SK-N-DZ (cell line): ENCODE measurements at places on chromosomes 2 and 18.

GRCh38 chr2:70887550-70888246, 48.0 kb upstream of the ATP6V1B1 start:
- DNase-seq, result no peak

DNA sequence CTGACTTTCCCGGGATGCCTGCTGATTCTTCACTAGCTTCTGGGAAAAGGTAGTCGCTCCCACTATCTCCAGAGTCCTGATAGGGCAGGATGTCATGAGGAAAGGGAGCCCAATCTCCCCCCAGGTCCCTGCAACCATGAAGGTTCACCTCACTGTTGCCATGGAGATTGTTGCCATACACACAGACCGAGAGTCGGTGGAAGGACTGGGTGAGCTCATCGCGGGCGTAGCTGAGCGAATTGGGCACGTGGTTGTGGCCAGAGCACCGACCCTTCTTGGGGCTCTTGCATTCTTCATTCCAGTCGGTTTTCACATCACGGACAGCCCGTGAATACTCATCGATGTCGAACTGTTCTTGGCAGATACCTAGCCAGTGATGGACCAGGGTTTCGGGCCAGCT, 97.4 kb downstream of the MEP1B start:
- no peak for DNase-seq

DNA sequence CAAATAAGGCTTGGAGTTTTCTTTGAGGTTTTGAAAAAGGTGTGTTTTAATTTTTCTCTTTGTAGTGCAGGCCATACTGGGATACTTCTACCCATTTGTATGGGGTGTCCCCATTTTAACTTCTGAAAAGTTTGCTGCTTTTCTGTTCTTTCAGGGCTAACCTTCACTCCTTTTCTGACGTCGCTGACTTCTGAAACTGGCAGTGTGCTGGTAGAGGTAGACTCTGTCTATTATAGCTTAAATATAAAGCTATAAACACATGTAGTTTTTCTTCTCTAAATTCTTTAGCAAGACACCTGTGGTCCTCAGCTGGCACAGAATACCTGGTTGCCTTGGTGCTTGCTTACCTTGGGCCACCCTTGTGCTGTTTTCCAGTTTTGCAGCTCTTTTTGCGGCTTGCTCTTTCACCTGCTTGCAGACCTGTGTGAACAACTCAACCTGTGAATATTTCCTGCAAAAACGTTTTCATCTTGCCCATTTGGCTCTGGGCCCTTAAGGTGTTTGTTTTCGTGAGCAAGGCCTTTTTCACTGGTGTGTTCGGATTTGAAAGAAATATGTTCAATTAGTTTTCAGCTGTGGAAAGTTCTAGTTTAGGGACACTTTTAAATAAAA, 42.2 kb downstream of the PHLPP1 start:
- DNase-seq, result no peak

DNA sequence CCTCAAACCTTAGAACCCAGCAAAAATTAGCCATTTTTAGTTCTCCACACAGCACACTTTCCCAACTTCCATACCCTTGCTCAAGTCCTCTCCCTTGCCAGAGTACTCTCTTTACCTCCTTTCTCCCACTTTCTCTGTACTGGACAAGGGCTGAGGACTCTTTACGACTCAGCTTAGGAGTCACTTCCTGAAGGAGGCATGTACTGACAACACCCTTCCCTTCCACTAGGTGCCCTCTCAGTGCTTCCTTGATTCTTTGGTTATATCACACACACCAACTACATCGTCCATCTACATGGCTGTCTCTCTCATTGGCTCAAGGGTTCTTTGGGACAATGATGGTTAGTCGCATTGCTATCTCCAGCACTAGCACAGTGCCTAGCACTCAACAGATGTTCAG, 5.2 kb upstream of the C18orf63 start:
- peak; percentile 32 for DNase-seq

- DNase-seq, result no peak
These were observed 176.9 kb upstream of the PGAP1 start for GRCh38 chr2:197103363-197103762.

GRCh38 chr2:110221938-110222337, 9.6 kb upstream of the MTLN start:
- no peak for DNase-seq

DNA sequence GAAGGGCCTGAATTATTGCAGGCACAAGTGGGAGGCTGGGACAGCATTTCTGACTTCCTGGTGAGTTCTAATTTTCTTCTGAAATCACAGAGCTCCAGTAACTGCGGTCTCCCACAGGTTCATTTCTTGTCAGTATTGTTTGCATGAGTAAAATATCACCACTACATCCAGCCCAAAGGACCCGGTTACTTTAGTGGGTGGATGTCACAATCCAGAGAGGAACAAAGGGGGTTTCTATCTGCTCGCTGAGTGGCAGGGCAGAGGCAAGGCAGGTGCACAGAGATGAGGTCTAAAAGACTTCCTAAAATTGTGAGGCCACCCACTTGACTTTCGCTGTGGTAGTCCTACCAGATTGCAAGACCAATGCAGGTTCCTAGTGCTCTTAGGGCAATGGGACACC, 800.4 kb upstream of the ID2 start:
- DNase-seq, result no peak

DNA sequence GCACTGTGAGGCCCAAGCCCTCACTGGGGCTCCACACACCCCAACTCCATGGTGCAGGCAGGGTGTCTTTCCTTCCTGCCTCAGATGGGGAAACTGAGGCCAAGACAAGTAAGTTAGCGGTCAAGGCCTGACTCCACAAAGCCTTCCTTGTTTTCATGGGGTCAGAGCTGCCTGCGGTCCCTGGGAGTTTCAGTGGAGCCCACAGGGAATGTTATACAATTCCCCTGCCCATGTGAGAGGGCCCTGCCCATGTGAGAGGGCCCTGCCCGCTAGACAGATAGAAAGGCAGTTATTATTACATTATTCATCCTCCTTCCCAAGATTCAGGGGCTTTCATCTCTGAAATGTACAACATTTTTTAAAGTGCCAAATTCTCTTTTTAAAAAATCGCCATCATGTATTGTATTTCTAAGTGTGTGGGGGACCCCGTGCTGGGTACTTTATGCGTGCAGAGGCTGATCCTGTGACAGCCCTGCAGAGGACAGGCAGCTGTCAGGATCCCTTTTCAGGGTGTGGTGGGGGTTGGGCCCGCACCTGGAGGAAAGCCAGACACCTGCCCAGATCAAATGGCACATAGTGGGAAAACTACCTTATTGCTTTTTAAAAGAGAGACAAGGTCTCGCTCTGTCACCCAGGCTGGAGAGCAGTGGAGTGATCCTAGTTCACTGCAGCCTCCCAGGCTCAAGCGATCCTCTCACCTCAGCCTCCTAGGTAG, 23.4 kb downstream of the FBLN7 start:
- no peak for DNase-seq

DNA sequence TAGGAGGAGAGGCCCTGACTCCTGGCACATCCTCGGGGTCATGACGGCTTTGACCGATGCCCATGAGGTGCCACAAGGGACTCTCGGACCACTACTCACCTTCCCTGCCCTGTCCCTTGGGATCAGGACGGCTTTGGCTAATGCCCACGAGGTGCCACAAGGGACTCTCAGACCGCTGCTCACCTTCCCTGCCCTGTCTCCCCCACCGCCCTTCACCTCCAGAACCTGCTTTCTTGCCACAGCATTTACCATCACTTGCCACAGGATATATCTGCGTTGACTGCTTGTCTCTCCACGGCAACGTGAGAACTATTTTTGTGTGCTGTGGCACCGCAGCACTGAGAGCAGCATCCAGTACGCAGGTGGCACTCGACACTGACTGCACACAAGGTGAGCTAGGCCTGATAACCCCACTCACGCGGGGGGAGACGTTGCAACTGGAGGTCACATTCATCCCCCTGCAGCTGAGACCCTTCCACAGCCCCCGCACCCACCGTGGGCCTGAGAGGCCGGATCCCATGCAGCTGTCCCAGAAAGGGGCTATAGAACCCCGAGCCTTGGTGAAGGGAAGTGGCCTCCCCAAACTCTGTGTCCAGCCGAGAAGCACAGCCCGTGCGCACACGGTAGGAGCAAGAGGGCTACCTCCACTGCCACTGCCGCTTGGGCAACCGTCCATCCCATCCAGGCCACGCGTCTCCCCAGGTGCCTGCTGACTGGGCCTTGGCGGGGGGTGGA, 47.5 kb downstream of the ANO7 start:
- no peak for DNase-seq

GRCh38 chr2:208407667-208408066, 1.1 kb downstream of the PTH2R start:
- DNase-seq, result peak; percentile 50

DNA sequence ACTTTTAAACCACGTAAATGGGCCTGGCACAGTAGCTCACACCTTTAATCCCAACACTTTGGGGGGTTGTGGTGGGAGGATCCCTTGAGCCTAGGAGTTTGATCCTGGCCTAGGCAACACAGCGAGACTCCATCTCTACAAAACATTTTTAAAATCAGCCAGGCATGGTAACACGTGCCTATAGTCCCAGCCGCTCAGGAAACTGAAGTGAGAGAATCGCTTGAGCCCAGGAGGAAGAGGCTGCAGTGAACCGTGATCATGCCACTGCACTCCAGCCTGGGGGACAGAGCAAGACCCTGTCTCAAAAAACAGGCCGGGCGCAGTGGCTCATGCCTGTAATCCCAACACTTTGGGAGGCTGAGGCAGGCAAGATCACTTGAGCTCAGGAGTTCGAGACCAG, 12.2 kb downstream of the ROCK1 start:
- DNase-seq, result no peak

DNA sequence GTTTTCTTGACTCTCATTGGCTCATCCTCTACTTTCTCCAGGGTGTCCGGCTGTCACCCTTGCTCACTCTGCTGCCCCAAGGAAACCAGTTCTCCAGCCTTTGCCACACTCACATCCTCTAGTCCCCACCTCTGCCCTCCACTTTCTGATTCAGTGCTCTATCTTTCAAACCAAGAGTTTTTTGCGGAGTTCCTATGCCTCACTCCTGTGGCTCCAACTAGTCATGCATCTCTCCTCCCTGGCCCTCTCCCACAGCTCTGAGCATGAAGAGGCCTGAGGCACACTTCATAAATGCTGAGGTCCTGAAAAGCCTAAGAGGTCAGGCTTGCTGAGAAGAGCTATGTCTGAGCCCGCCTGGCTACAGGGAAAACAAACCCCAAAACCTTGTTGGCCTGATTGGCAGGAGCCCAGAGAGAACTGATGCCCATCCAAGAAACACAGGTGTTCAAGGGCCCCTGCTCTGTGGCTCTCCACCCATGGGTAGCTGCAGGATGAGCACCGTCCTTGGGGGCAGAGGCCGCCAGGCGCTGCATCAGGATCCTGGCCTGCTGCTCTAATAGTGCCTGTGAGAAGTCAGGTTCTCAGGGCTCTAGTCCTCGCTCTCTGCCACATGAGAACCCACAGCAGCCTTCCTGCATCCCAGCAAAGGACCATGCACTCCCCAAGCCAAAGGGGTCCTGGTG, 42.1 kb downstream of the HS1BP3 start:
- DNase-seq, result no peak

DNA sequence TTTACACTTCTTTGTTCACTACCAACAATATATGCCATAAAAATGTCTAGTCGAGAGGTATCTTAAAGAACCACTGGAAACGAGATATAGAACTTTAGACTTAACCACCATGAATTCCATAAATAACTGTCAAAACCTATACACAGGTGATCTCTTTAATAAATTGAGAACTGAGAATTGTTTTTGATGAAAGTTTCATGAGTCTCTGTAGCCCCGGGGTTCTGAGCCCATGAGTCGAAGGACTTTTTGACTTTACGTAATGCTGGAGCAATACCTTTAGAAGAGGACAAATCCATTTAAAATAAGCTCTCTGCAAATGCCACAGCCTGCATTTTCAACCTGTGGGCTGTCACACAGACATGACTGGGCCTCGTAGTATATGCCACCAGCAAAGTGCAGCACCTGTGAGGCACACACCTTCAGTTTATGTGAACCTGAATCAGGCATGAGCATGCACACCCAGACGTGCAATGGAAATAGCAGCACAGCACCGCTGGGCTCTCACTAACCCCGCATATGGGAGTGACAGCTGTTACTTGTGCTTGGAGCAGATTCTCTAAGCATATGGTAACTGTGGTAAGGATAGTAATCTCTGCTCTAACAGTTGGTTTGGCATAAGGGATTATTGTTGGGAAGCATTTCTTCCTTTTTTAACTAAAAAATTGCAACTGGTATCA, 383.2 kb downstream of the SOCS6 start:
- DNase-seq, result no peak

DNA sequence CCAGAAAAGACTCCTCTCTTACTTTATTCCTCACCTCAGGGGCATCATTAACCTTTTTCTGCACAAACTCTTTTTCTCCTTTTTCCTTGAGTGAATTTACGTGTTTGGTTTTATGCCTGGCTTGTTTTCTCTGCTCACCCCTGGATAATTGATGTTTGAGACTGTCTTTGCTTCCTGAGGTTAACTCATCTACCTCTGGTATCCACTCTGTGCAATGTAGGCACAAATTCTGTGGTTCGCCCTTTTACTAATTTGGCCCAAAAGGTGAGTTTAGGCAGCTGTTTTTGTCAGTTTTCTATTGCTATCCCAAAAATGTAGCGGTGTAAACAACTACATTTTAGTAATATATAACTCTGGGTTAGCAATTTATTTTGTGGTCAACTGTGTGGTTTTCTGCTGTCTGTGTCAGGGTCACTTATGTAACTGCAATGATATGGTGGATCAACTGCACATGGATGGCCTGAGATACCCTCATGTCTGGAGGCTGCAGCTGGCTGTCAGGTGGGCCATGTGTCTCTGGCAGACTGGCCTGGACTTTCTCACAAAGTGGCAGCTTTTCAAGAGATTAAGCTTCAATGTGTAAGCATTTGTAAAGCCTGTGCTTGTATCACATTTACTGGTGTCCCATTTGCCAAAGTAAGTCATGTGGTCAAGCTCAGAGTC, 329.7 kb downstream of the FSIP2 start:
- peak; percentile 99 for DNase-seq

DNA sequence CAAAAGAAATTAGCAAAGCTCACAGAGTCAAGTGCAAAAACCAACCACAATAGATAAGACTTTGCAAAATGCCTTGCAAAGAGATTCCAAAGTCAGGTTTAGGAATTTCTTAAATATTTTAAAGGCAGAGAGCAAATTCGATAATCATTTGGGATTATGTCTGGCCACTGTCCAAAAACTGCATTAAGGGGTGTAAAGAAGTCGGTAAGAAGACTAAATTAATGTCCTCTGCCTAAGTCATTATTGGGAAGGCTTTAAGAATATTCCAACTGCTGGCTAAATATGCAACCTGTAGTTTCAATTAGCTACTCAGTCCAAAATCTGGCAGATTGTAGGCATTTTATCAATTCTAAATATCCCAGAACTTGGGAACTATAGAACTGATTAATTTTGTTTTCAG, 13.7 kb upstream of the LRP1B start:
- no peak for DNase-seq

- DNase-seq, result no peak
These were observed 138.1 kb downstream of the DTNA start for GRCh38 chr18:34848156-34848555.

DNA sequence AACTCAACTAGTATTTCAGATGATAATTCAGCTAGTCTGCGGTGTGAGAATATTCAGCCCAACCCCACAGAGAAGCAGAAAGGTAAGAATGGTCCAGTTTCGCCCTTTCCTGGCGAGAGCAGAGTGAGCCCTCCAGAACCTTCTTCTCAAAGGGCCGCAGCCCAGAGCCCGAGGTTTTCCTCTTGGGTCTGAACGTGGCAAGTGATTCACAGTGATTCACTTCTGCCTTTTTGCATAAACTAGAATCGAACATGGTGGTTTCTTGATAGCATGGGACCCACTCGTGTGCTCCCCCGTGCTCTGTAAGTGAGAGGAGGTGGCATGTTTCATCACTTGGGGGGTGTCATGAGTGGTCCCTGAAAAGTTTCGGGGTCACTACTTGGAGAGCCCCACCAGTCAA, 24.2 kb downstream of the TRAF3IP1 start:
- DNase-seq, result no peak
